ENCODE measurements at places on chromosomes 3 and 15.

- no peak for DNase-seq
These were observed 7.7 kb downstream of the TNK2 start for GRCh38 chr3:195900436-195901355.

DNA sequence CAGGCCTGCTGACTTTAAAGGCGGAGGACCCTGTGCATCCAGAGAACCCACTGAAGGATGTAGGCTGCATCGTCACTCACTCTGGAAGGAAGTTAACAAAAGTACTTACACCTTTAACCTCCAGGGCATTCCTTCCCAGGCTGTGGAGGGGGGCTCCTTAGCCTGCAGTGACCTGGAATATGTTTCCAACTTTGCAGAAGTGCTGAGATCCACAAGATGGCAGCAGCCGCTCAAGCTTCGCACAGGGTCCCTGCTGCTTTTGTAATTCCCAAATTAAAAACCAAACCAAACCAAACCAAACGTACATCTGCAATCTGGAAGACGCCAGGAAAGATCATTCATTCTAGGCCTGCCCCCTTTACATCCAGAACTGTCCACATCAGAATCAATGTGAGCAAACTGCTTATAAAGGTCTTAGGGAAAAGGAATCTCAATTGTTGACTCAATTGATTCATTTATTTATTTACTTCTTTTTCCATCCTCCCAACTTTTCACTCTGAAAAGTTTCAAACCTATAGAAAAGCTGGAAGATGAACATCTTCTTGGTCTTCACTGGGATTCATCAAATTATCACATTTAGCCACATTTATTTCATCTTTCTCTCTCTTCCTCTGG lies 70.5 kb upstream of the KLHL25 start:
- peak; percentile 34 for DNase-seq

GRCh38 chr3:14524311-14524711 lies 15.8 kb downstream of the GRIP2 start:
- DNase-seq = no peak

GRCh38 chr15:100767001-100767825 lies 112.4 kb upstream of the ALDH1A3 start:
- DNase-seq = no peak

DNA sequence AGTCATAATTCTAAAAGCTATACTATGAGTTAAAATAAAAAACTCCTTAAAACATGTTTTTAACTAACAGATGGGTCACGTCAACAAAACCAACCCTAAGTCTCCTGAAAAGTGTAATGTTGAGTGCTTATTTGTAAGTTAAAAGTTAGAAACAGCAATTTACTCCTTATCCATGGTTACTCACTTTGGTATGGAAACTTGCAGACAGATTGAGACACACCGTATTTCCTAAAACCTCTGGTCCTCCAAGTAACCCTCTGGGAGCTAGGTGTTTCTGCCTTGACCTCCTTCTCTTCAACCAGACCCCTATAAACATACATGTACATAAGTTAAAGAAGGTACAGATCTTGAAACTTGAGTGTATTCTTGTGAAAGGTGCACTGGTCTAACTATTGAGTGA lies 3.1 kb downstream of the COL8A1 start:
- DNase-seq = no peak
